ENCODE measurements at places on chromosomes 7 and 10.

- DNase-seq, result no peak
These were observed 238.7 kb downstream of the MAD1L1 start for GRCh38 chr7:1993776-1994740.

- DNase-seq, result no peak
These were observed 105.1 kb upstream of the ANK3 start for GRCh38 chr10:60494774-60495173.

GRCh38 chr7:27678617-27679260 lies 16.1 kb upstream of the HIBADH start:
- DNase-seq, result no peak

GRCh38 chr7:12754179-12754578 lies 66.7 kb downstream of the ARL4A start:
- no peak for DNase-seq

- no peak for DNase-seq
These were observed 77.2 kb upstream of the CALCR start for GRCh38 chr7:93651603-93652159.

Measured in posterior cingulate gyrus (tissue), 11 donors.